AML-193 (cell line): ENCODE measurements at places on chromosomes 4 and X.
A peak's percentile ranks its signal among the peaks of the same experiment; 100 is the strongest.

GRCh38 chr4:7411896-7412553 lies 22.7 kb downstream of the PSAPL1 start:
- DNase-seq: no peak

DNA sequence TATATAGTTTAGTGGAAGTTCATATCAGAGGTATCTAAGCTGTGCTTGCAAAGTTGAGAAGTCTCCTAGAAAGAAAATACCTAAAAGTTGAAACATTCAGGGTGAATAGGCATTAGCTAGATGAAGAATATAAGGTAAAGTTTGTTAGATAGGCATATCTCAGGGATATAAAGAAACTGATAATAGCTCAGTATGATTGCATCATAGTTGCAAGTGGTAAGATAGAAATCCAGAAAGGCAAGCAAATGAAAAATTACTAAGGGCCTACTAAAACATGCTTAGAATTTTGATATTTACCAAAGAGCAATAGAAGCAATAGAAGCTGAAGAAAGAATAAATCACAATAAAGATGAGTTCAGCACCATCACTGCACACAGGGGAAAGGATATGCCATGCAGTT lies 610.0 kb upstream of the ADGRL3 start:
- DNase-seq: no peak

- DNase-seq: no peak
Measured at GRCh38 chr4:63269156-63269555, 1140.1 kb downstream of the TECRL start.

- DNase-seq: peak; percentile 72
Measured at GRCh38 chr4:100095729-100096595, 94.3 kb downstream of the DDIT4L start.

- no peak for DNase-seq
Measured at GRCh38 chrX:72040506-72040905, 91.2 kb downstream of the RTL5 start.

- peak; percentile 77 for DNase-seq
Measured at GRCh38 chr4:110032603-110033002, 119.9 kb downstream of the EGF start.

GRCh38 chr4:18021720-18022571 lies at the start of gene LCORL:
Gene LCORL (minus strand): TSS chr4:18021755. CDS start chr4:18021751, 4 bp downstream.
- peak; percentile 95 for DNase-seq

- no peak for DNase-seq
Measured at GRCh38 chrX:146477341-146477740, 332.2 kb upstream of the CXorf51B start.

- DNase-seq: no peak
Measured at GRCh38 chr4:176205299-176205698, 9.9 kb upstream of the SPATA4 start.

DNA sequence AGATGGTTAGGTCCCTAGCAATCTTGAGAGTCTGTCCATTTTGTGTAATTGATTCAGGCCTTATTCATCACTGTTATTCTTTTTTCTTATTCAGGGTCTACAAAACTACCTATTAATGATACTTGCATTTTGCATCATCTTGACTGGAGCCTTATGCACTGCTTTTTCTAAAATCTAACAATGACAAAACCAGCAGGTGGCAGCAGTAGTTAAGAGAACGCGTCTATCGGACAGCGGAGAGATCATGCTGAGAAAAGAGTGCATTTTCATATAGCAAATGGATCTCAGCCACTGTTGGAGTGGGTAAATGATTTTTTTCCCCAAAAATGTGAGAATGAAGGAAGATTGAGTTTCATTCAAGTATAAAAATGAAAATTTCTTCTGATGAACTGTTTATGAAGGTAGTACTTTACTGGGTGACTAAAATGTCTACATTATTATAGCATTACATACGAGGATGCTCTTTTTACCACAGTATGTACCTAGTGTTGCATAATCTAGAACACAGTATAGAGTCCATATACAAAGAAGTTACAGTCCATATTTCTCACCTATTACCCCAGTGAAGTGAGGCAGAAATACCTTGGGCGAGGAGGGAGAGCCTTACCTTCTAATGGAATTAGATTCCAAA lies 43.2 kb downstream of the TMEM144 start:
- DNase-seq: peak; percentile 45

DNA sequence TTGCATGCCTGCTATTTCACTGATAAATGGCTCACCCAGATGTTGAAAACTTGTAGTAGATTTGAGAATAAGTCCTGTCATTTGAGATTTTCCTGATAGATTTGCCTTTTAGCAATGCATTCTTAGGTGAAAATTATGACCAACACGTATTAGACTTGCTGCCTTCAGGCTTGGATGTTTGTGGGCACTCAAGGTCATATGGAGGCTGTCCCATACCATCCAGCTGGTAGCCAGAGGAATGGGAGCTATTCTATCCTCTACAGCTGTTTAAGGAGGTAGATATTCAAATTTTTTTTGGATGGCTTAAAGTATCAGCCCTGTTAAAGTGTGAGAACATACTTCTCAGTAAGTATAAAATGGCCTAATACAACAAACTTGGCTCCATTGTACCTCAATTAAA lies 34.7 kb downstream of the RTL3 start:
- DNase-seq: no peak

DNA sequence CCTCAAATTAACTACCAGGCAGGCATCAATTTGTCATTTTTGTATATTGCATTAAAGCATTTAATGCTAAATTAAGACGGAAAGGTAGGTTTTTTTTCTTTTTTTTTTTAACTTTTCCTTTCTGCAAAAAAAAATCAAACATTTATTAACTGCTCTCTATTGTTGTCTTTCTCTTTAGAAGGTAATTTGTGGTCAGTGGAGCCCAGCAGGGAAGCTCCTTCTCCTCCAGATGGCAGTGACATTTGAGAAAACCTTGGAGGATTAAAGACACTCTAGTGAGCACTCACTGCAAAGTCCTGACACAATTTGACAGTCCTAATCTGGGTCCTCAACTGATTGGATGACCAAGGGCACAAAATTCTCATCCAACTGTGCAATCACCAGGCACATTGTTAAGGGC lies 102.4 kb downstream of the SLIT2 start:
- DNase-seq: no peak

- no peak for DNase-seq
Measured at GRCh38 chr4:2817701-2818350, 24.9 kb downstream of the SH3BP2 start.

GRCh38 chr4:103129174-103129573 lies 29.5 kb upstream of the BDH2 start:
- DNase-seq: no peak

DNA sequence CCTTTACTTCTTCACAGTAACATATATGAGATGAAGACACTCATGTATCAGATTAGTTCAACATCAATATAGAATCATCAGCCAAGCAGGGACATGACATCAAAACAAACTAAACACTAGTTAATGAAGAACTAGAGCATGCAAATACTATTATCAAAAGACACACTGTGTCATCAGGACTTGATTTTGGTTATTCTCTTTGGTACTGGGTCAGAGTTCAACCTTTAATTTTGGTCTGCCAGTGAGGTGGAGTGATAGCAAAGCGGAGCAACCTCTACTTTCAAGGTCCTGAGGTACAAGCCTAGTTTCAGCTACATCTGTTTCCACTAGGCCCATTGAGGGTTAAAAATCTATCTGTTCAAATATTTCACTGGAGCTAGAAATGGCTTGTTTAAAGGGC lies 70.5 kb downstream of the TEX13A start:
- DNase-seq: no peak

- no peak for DNase-seq
Measured at GRCh38 chrX:114842181-114842580, 175.2 kb downstream of the IL13RA2 start.

DNA sequence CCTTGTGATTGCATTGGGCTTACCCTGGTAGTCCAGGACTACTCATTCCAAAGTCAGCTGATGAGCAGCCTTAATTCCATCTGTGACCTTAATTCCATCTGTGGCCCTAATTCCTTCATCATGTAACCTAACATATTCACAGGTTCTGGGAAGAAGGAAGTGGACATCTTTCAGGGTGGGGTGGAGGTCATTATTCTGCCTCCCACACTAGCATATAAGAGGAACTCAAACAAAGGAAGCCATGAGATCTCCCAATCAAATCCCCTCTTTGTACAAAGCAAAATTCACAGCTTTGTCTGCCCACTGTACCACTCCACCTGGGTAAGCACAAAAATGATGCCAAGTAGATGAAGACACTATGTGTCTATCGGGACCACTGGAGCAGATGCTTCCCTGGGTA lies 87.3 kb downstream of the SLC2A9 start:
- DNase-seq: no peak

DNA sequence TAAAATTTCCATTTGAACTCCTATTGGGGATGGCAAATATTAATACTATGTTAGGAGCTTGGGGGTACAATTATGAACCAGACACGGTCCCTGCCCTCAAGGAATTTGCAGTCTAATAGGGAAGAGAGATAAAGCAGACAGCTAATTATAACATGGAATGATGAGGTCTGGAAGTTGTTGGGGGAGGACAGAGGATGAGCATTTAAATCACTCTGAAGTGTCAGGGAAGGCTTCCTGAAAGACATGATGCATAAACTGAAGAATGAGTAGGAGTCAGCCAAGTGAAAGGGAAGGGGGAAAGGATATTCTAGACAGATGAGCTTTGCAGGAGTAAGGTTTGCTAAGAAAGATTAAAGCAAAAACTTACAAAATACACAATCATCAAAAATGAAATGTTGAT lies 15.9 kb downstream of the PLAC1 start:
- no peak for DNase-seq

GRCh38 chr4:52646741-52647140 lies 12.4 kb downstream of the USP46 start:
- no peak for DNase-seq

- no peak for DNase-seq
Measured at GRCh38 chr4:150570862-150571261, 11.1 kb upstream of the MAB21L2 start.

DNA sequence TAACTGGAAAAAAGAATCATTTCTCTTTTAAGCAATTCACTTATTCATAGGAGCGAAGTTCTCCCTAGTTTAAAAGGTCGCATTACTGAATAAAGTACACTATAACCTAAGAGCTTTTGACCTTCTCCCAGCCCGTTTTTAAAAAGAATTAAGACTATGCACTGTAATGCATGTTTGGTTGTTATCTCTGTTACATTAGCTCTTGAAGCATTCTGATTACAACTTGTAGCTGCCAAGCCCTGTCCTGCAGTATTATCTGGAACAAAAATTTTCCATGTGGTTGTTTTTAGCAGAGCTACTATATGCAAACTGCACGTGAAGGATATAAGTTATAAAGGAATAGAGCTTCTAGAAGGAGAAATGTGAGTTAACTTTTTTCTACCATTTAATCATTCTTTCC lies 8.1 kb downstream of the GAB1 start:
- no peak for DNase-seq

GRCh38 chr4:98679738-98680137 lies 21.3 kb upstream of the TSPAN5 start:
- no peak for DNase-seq

- no peak for DNase-seq
Measured at GRCh38 chr4:119027811-119028210, 107.8 kb upstream of the MYOZ2 start.

- no peak for DNase-seq
Measured at GRCh38 chrX:149010853-149011224, 494.3 kb downstream of the IDS start.

GRCh38 chr4:183638436-183638835 lies 20.5 kb downstream of the RWDD4 start:
- DNase-seq: no peak

DNA sequence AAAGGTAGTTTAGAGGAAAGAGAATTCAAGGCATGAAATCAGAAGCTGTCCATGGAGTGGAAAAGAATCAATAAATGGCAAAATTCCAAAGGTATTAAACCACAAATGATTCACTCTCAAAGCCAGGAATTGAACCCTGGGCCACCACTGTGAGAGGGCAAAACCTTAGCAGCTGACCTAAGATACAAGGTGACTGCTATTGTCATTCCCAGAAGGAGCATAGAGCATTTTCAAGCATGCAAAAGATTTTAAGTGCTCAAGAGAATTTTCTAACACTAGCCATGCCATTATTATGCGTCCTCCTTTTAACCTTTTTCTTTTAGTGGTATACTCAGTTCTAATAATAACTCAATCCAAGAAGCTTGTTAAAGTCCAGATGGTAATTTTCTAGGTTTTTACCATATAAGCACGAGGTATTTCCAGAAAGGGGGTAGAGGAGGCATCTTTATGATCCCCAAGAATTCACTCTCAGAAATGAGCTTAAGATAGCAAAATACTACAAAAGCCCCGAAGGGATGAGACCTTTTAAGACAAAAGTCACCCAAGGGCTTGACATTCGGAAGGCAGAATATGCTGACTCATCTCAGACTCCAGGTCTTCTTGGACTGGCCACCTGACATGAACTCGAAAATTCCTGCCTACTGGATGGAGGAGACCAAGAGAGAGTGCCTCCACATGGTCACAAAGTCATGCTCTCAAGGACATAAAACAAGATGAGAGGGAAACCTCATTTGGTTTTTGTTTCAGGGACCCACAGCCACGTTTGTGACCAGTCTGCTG lies 13.8 kb upstream of the PAGE5 start:
- no peak for DNase-seq

- DNase-seq: no peak
Measured at GRCh38 chr4:123506011-123506695, 109.6 kb downstream of the SPRY1 start.

GRCh38 chr4:94477227-94477626 lies 25.5 kb downstream of the PDLIM5 start:
- no peak for DNase-seq

GRCh38 chr4:73729534-73730165 lies 10.7 kb upstream of the CXCL8 start:
- peak; percentile 84 for DNase-seq

GRCh38 chr4:20443015-20443805 lies 191.5 kb downstream of the SLIT2 start:
- no peak for DNase-seq

DNA sequence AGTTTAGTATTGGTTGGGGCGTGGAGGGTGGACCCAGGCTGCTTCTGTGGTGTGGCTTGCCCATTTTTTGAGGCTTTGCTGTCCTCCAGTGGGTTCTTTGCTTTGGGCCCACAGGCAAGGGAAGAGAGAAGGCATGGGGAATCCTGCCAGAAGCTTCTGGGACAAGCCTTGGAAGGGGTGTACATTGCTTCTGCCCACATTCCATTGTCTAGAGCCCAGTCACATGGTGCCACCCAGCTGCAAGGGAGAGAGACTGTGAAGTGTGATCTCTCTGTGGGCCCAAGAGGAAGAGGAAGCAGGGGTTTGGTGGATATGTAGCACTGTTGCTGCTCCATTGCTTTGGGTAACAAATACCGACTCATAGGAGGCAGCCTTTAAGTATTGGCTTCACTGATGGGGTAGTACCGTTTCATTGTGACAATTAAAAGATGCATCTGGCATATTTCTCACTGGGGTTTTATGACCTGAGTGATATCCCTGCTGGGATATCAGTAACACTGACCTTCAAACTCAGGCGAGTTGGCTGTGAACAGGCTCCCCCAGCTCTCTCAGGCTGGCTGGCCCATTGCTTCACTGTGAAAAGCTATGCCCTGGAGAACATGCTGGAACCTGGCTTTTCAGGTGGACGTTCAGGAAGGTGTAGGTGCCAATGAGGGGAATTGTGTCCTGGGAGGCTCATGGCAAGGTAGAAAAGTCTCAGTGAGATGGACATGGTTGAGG lies 85.9 kb downstream of the CLDN34 start:
- DNase-seq: no peak
